NCI-H524 (cell line): ENCODE measurements at places on chromosomes 1 and 21.

DNA sequence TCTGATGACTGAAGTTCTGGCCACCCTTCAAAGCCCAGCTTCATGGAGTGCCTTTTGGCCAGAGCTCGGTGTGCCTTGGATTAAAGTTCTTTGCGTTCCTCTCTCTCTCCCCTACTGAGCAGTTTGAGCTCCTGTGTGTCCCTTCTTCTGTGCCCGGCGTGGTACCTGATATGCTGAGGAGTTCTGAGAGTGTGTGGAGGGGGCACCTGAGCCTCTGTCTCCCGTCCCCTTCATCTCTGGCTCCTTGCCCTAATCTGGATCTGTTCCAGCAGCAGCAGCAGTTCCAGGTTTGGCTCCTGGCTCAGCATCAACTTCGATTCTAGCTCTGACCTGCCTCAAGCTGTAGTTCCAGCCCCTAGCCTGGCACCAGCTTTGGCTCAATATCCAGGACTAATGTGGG lies 25.1 kb upstream of the MYCL start:
- no peak for DNase-seq

- DNase-seq, result no peak
Observed at GRCh38 chr1:163056831-163057230, 12.3 kb upstream of the RGS4 start.

DNA sequence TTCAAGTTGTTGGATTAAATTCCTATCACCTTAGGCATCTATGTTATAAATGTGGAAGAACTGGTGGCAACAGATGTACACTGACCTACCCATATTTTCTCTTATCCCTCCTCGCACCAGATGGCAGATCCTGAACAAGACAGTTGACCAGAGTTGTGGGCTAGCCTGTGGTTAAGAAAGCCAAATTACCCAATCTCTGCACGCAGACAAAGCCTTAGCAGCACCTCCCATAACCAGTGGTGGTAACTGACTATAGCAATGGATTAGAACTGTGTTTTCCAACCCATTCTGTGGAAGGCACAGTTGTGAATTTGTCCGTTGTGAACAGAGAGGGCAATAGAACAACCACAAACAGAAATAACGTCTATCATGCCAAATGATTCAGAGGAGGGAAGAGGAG lies 20.6 kb downstream of the ABCB10 start:
- no peak for DNase-seq

DNA sequence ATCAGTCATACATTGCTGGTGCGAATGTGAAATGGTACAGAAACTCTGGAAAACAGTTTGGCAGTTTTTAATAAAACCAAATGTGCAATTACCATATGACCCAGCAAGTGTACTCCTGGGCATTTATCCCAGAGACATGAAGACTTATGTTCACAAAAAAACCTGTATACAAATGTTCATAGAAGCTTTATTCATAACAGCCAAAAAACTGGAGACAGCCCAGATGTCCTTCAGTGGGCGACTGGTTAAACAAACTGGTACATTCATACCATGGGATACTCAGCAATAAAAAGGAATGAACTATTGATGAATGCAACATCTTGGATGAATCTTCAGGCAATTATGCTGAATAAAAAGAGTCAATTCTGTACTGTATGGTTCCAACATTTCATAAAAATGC lies 97.8 kb downstream of the DTL start:
- DNase-seq, result no peak

- no peak for DNase-seq
Observed at GRCh38 chr1:202569393-202570322, 140.6 kb downstream of the SYT2 start.

DNA sequence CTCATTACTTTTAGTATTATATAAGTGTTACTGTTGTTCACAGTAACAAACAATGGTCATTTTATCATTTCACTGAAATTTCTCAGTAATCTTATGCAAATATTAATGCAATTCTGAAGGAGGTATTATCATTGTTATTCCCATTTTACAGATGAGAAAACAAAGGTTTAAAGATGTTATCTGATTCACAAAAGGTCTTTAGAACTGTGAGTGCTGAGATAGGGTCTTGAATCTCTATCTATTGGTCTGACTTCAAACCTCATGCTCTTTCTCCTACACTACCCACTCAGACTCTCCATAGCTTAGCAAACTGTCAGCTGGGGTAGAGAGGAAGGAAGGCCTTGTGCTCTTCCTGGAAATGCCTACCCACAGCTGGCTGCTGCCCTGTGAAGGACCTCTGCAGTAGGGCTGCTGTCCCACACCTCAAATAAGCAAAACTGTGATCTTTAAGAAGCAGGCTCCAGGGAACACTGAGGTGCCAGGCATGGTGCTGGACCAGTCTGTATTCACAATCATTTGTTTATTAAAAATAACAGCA lies 6.2 kb upstream of the OSCP1 start:
- DNase-seq, result no peak

GRCh38 chr1:44662683-44663030 lies 11.6 kb downstream of the TMEM53 start:
- peak; percentile 24 for DNase-seq

DNA sequence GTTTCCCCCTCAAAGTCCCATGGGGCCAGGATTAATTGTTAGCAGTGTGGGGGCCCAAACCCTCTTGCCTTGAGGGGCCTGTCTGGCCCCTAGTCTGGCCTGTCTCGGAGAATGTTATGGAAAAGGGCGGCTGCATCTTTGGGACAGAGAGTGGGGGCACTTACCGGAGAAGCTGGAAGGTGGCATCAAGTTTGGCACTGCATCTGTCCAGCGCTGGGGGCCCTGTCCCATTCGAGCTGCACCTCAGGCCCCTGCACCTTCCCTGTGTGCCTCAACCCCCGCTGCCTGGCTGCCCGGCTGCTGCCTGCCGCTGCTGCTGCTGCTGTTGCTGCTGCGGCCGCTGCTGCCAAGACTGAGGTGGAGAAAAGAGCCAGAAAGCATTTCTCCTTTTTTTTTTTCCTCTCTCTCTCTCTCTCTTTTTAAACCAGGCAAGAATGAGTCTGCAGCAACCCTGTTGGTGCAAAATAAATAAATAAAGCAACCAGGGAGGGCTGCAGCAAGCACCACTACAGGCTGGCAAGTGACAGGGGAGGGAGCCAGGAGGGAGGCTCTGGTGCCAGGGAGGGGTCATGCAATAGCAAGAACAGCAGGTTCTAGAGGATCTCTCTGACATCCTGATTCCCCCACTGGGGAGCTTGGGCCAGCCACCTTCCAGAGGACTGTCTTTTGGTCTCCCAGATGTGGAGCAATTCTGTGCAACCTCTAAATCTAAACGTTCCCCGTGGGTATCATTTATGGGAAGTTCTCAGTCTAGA lies at the start of gene LINGO4:
Gene LINGO4 (minus strand): TSS at position 354 of the 755 bp plus-strand sequence. CDS start 2,715 bp downstream, outside the sequence.
- DNase-seq, result no peak

- no peak for DNase-seq
Observed at GRCh38 chr1:164702216-164702615, 143.2 kb downstream of the PBX1 start.

DNA sequence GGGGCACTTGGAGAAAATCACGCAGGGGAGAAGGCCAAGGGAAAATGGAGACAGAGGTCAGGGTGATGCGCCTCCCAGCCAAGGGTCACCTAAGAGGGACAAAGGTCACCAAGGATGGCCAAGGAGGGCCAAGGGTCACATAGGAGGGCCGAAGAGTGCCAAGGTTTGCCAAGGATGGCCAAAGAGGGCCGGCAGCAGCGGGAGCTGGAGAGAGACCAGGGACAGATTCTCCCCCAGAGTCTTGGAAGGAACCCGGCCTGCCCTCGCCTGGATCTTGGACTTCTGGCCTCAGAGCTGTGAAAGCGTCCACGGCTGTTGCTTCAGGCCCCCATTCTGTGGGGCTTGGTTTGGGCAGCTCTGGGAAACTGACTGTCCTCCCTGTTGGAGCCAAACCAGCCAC lies 25.6 kb upstream of the ARHGEF16 start:
- DNase-seq, result no peak

- DNase-seq, result no peak
Observed at GRCh38 chr1:52683367-52683940, 14.7 kb downstream of the COA7 start.

- no peak for DNase-seq
Observed at GRCh38 chr1:235597867-235598553, 51.6 kb downstream of the GNG4 start.

GRCh38 chr1:205913451-205914154 lies 29.7 kb downstream of the SLC26A9 start:
- peak; percentile 47 for DNase-seq

GRCh38 chr1:13901597-13901996 lies 201.6 kb downstream of the PRDM2 start:
- DNase-seq, result no peak

DNA sequence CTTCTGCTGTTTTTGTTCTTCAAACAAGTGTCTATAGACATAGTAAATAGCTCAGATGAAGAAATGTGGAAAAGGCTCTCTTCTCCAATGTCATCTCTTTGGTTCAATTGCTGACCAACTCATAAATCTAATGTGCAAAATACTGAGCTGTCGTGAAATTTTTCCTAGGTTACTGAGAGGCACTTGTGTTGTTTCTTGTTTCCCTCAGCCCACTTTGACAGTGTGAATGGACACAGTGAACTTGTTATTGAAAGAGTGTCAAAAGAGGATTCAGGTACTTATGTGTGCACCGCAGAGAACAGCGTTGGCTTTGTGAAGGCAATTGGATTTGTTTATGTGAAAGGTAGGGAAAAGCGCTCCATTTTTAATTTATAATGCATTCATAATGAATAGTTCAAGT lies 245.3 kb downstream of the TPR start:
- DNase-seq, result no peak

DNA sequence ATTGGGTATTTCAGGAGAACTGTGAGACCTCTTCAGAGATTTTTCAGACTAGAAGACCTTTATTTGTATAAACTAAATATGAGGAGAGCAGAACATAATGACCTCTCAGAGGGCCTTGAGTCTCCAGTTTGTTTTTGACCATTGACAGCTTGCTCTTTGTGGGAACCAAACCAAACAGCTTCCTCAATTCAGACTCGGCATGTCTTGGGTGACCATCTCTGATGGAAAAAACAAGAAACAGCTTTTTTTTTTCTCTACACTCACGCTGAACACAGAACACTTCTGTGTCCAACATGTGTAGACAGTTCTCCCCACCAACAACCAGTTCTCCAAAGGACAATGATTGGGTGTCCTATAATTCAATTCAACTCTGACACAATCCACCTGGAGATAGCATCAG lies 11.5 kb downstream of the ATP1A4 start:
- DNase-seq, result no peak

GRCh38 chr21:29810871-29811270 lies 128.9 kb downstream of the GRIK1 start:
- no peak for DNase-seq

- DNase-seq, result no peak
Observed at GRCh38 chr1:15762546-15762945, 4.0 kb downstream of the FBLIM1 start.

- no peak for DNase-seq
Observed at GRCh38 chr1:1927751-1928150, 8.7 kb upstream of the TMEM52 start.

DNA sequence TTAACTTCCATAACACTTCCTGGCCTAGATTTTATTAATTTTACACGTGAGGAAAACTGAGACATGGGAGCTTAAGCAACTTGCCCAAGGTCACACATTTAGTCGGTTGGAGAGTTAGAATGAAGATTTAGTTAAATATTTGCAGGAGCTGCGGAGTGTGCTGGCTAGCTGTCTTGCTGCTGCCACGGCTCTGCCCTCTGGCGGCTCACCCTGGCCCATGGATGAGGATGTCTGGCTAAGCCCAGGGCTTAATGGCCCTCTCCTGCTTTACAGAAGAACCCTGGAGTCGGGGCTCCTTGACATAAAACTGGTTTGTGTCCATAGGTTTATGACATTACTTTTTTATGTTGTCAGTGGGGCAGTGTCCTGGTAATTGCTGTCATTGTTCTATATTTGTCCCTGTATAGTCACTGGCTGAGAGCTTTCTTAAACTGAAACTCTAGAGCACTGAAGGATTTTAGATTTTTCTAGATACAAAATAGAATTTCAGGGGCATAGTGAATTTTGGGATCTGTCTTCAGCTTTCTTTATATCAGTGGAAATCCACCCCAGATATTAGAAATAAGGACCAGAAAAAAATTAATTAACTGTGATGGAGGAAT lies 88.9 kb upstream of the WLS start:
- peak; percentile 1 for DNase-seq

DNA sequence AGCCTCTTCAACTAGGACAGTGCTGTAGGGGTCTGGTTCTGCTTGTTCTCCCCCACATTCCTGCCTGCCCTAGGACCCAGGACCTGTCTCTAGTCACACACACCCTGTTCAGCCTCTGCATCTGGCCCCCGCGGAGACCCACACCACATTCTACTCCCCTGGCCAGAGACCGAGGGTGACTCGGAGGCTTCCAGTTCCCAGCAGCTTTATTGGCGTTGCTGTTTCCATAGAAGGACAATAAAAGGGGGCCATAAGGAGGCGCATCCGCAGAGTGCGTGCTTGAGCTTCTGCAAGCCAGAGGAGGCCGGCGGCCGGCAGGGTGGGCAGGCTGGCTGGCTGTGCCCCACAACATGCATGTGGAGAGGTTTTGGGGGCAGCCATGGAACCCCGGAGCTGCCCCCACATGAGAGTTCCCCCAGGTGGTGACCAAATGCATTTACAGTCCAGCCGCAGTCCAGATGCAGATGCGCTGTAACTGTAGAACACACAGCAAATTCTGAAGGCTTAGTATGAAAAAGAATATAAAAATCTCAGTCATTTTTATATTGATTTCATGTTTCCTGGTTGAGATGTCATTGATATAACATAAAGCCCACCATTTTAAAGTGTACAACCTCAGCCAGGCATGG lies 52.4 kb downstream of the PDE9A start:
- DNase-seq, result no peak

GRCh38 chr1:169692756-169693460 lies 18.5 kb downstream of the SELL start:
- no peak for DNase-seq

DNA sequence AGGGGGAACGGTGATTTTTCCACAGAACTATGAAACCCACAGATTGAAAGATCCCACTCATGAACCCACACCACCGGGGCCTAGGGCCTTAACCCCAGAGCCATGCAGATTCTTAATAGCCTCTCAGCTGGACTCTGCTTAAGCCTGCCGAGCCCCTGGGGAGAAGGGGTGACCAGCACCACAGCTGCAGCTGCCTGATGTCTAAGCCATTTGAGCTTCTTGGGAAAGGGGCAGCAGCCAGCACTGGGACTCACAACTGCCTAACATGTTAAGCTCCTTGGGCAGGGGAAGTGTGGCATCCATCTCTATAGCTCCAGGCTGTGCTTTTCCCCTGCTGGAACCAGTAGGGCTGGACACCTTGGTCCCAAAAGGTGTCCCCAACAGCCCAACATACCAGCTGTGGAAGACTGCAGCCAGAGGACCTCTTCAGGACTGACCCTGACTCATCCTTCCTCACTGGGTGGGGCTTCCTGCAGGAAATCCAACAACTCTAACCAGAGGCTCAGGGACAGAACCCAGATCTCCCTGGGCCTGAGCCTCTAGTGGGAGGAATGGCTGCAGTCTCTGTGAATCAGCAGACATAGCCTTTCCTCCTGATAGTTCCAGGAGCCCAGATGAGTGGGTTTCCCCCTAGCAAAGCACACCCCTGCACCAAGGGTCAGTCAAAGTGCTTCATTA lies 34.6 kb upstream of the FMO3 start:
- DNase-seq, result no peak

DNA sequence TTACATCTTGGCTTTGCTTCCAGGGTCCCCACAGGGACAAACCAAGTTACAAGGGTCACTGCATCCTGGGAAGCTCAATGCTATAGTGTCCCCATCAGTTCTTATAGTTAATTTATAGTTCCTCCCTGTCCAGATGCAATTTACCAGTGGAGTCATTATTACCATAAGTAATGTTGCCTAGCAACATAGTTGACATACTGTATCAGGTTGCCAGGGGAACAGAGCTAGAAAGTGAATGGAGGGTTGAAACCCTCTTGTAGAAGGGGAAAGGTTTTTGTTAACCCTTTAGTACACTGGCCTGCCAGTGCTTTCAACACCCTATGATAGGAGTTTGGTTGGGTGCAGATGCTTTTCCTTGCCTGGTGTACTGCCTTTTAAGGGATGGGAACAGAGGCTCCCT lies 34.3 kb upstream of the TTC4 start:
- DNase-seq, result peak; percentile 67
